ENCODE measurements at places on chromosomes 16 and 17. TPM values are rescaled to one million over a fixed set of nuclear protein-coding genes. Genes with fewer than 3 reads are reported as not detected.

GRCh38 chr16:83212301-83212841 lies 585.6 kb downstream of the CDH13 start:
- no peak for DNase-seq

DNA sequence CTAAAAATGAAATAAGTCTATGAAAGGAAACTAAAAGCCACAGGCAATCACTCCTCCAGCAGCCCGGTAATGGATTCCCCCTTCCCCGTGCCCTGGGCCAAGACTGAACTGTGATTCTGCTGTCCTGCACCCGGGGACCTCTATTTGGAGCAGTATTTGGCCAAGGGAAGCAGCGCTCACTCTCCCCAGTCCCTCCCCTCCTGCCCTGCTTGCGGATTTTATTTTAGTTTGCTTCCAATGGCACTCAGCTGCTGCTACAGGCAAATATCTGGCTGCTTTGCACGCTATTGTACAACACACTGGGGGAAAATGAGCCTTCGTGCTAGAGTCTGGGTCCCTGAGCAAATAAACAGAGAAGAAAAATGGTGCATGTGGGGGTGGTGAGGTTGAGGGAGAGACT lies 975.7 kb upstream of the RBFOX1 start:
- DNase-seq: no peak

- DNase-seq: no peak
Observed at GRCh38 chr17:30915833-30916611, 5.7 kb upstream of the ADAP2 start.

GRCh38 chr17:58947824-58948223 lies 158.9 kb downstream of the TRIM37 start:
- DNase-seq: no peak

DNA sequence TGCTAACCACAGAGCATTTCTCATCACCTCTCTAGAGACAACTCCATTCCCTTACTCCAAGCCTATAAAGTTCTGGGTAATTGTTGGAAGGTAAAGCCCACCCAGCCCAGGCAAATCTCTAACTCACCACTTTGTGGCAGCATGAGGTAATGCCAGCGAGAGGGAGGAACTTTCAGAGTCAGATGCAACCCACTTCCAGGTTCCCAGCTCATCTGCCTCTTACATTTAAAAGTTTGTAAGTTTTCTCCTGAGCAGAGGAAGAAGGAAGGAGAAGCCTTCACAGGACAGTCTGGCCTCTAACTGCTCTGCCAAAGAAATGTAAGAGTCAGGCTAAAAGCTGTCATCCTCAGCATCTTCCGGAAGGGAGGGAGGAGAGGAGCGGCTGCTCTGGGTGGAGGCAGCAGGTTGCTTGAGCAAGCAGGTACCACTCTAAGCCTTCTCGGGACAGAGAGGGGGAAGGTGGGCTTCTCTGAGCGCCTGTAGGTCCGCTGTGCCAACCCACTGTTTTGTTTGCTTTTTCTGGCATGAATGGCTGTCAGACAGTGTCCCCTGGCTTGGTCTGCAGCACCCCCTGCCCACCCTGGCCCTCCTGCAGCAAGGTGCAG lies 1.0 kb downstream of the ZNF319 start:
- peak; percentile 24 for DNase-seq

GRCh38 chr17:6040504-6040903 lies 29.7 kb upstream of the WSCD1 start:
- DNase-seq: no peak

Gene G6PC1
- polyA plus RNA-seq: not detected

Gene NEUROD2
- polyA plus RNA-seq: not detected

Gene NDUFAB1
- polyA plus RNA-seq: 159 TPM

Measured in naive B cell (primary cell).